ENCODE measurements at places on chromosomes 7 and 10.

DNA sequence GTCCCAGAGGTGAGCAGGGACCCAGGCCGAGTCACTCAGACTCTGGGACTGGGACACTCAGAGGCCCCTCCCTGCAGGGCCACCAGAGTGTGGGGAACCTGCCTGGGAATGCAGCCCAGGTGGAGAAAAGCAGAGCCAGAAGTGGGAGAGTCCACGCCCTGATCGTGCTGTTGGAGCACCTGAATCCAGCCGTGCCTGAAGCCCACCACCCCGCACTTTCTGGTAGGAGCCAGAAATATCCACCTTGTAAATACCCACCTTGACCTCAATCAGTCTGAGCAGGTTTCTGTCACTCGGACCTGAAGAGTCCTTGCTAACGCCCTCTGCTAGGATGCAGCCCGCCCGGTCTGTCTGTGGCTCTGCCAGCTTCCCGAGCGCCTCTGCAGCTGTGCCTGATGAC, 86.7 kb downstream of the PDGFA start:
- DNase-seq, result no peak

DNA sequence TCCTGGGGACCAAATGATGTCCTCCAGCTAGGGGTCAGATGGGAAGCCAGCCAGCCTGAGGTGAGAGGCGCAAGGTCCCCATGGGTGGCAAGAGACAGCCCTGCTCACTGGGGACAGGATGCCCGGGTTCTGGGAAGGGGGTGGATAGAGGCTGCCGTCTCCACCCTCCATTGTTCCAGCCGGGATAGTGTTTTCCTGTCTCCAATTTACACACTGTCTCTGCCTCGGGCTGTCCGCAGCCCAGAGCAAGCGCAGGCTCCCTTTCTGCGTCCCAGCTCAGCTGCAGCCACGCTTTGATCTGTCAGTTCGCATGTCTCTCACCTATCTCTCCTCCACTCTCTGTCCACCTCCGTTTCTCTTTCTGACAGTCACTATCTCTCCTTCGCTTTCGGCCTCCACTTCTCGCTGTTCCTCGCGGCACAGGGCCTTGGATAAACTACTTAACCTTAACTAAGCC, 2.1 kb downstream of the EPHB4 start:
- no peak for DNase-seq

DNA sequence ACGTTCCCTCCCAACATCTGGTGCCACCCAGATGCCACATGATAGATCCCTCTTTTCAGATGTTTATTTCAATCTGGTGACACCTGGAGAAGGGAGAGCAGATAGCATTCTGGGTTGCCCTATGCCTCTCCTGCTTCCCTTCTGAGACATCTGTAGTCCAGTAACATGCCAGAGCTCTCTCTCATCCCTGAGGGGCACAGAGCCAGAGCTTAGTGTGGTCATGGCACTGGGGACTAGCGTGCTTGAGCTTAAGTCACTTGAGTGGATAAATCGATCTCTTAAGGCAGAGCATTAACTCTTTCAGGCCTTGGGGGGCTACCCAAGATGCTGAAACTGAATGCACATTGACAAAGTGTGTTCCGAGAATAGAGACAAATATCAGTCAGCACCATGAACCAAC, 47.9 kb downstream of the WNT2 start:
- DNase-seq, result no peak

DNA sequence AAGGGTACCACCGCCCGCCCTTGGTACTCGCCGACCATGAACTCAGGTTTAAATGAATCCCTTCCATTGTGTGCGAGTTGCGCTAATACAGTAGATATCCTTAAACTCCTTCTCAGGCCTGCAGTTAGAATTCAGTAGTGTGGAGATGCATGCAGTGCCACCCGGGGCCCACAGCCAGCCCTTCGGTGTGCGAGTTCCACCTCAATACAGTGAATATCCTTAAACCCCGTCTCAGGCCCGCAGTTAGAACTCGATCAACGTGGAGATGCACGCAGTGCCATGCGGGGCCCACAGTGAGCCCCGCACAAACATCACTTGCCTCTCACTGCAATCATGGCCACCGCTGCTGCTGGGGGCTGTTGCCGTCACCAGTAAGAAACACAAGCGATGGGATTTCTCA, 261.9 kb downstream of the MAD1L1 start:
- no peak for DNase-seq

GRCh38 chr10:6194311-6194710, 8.4 kb upstream of the PFKFB3 start:
- DNase-seq, result no peak

GRCh38 chr7:16462431-16462889, 3.1 kb downstream of the SOSTDC1 start:
- DNase-seq, result no peak

DNA sequence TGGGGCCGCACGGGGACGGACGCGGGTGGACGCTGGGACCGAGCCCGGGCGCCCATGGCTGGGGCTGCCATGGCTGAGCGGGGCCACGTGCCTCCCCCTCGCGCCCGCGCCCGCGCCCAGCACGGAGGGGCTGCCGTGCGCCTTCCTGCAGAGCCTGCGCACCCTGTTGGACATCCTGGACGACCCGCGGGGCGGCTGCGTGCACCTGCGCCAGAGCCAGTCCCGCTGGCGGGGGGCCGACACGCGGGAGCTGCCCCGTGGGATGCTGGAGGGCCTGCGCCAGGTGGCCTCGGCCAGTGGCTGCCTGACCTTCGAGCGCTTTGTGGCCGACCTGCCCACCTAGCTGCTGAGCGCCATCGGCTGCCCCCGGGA, 72.5 kb upstream of the KCTD7 start:
- DNase-seq, result no peak

DNA sequence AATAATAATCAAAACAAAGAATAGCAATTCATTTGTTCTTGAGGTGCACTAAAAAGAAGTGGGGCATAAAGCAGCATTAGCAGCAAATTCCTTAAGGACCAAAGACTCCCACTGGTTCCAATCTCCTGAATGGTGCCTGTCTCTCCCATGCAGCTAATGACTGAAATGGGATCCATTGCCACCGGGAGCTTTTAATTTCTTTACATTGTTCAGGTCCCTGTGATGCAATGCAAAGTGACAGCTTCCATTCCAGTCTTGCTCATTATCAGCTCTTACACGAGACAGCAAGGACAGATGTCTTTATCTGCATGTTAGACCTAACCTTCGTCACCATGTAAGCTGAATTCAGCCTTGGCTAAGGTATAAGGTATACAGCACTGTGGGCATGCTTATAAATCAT, 148.1 kb downstream of the POU6F2 start:
- no peak for DNase-seq

GRCh38 chr10:33665501-33665900, 331.0 kb upstream of the NRP1 start:
- no peak for DNase-seq

DNA sequence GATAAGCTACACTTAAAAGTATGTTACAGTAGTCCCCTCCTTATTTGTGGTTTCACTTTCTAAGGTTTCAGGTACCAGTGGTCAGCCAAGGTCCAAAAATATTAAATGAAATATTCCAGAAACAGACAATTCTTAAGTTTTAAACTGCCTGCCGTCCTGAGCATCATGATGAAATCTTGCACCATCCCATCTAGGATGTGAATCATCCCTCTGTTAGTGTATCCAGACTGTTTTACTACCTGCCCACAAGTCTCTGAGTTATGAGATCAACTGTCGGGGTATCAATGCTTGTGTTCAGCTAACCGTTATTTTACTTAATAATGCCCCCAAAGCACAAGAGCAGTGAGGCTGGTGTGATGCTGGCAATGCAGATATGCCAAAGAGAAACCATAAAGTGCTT, 11.4 kb downstream of the KDM7A start:
- DNase-seq, result no peak

DNA sequence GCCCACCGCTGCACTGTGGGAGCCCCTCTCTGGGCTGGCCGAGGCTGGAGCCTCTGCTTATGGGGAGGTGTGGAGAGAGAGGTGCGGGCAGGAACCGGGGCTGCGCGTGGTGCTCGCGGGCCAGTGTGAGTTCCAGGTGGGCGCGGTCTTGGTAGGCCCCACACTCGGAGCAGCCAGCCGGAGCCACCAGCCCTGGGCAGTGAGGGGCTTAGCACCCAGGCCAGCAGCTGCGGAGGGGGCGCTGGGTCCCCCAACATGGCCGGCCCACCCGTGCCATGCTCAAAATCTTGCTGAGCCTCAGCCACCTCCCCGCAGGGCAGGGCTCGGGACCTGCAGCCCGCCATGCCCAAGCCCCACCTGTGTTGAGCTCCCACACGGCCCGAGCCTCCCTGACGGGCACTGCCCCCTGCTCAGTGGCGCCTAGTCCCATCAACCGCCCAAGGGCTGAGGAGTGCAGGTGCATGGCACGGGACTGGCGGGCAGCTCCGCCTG, 856.8 kb upstream of the CELF2 start:
- DNase-seq, result no peak

GRCh38 chr10:113524120-113524519, 28.7 kb upstream of the HABP2 start:
- DNase-seq, result no peak

DNA sequence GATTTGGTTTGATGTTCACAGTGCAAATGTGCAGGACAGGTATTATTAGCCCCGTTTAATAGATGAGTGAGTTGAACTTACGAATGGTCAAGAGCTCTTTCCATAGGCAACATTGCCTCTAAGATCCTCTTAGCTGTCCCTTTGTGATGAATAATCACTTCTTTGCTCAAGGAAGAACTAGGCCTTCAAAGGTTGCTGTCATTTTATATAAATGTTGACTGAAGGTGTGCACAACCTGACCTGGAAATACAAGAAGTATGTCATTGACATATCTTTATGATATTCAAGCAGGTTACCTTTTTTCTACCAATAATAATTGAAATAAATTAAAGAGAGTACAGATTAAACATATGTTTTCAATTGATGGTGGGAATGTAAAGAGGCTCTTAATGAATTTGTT, 48.5 kb upstream of the GLCCI1 start:
- no peak for DNase-seq

- DNase-seq, result no peak
These were observed 414.7 kb upstream of the NRP1 start for GRCh38 chr10:33749067-33749735.

- DNase-seq, result peak; percentile 22
These were observed 19.2 kb downstream of the ELFN1 start for GRCh38 chr7:1689311-1689710.

- no peak for DNase-seq
These were observed 20.2 kb upstream of the PDGFA start for GRCh38 chr7:539731-540411.

DNA sequence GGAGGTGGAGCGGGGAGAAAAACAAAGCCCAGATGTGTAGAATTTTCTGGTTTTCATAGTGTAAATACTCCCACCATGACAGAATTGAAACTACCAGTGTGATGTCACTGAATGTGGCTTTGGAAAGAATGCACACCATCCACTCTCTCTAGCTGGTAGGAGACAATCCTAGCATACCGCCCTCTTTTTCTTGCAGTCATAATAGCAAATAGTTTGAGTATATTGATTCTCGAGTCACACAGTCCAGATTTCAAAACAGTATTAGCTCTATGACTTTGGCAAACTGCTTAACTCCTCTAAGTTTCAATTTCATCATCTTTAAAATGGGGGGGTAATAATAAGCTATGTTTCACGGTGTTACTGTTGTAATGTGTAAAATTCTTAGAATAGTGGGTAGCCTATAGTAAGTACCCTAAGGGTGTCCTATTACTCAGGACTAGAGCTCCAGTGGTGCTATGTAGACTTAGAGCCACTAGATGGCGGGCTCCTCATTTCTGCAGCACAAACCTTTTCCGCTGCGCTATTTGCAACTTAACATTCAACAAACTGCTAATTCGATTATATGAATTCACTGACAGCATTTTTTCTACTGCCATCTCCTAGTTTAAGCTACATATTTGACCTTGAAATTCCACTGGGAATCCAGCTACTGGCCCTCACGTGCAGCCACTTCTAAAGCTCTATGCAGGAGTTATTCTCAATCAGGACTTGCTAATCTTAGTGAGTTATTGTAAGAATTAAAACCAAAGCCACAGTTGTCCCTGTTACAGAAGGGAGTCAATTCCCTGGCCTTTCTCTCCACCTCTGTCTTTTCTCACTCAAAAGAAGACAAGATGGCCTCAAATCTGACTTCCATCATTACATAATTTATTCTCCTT, 18.7 kb downstream of the TAS2R40 start:
- no peak for DNase-seq

- no peak for DNase-seq
These were observed 9.1 kb downstream of the SLC13A4 start for GRCh38 chr7:135718794-135719437.

- DNase-seq, result no peak
These were observed 1424.6 kb upstream of the LRRTM3 start for GRCh38 chr10:65501259-65501658.

DNA sequence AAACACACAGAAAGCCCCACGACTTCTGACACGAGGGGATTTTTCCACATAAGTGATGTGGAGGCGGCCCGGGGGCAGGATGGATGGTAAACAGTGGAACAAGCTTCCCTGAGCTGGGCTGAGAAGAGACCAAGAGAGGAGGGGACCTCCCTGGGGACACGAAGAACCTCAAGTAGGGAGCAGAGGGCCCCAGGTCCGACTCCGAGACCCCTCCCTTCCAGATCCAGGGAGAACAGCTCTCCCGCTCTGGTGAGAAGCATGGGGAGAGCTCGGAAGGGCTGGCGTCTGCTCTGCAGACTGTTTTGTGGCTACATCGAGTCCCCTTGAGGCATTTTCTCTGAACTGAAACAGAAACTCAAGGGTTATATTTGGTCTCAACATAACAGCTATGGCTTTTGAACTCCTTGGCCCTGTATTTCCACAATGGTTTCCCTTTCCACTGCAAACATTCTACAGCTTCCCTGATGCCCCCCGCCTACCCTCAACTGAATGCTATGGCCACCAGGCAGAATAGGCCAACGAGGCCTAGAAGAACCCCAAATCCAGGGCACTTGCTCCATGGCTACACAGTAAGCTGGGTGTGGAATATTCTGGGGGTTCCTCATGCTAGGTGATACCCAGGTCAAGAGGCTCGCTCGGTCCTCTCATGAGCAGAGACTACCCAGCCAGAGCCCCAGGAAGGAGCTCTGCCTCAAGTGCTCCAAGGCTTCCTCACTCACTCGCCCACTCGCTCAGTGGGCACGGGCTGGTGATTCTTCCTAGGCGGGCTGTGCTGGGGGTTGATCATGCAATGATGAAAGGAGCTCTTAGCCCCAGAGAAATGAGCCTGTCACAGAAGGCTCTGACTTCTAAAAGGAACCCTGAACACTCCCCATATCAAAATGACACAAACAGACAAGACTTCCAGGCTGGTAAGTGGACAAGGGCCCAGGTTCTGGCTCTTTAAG, 47.5 kb downstream of the FAM53B start:
- DNase-seq, result no peak

GRCh38 chr10:12589291-12589690, 239.9 kb downstream of the CAMK1D start:
- no peak for DNase-seq
